ENCODE measurements at places on chromosomes 1 and 21.

- no peak overlapping the region for H3K4me3 ChIP-seq
- DNase-seq, result no peak
- no peaks in the 10 kb centered on the region for H3K4me1 ChIP-seq
- H3K27me3 ChIP-seq, result no peaks in the 10 kb centered on the region
These were observed 34.5 kb downstream of the SPATA21 start for GRCh38 chr1:16402742-16403141.

GRCh38 chr1:64136296-64136695, 67.1 kb upstream of the UBE2U start:
- H3K4me3 ChIP-seq, result no peak overlapping the region
- no peak overlapping the region for H3K27ac ChIP-seq
- H3K27me3 ChIP-seq, result no peaks in the 10 kb centered on the region
- DNase-seq, result no peak
- no peaks in the 10 kb centered on the region for H3K4me1 ChIP-seq
- H3K36me3 ChIP-seq, result no peaks in the 10 kb centered on the region

DNA sequence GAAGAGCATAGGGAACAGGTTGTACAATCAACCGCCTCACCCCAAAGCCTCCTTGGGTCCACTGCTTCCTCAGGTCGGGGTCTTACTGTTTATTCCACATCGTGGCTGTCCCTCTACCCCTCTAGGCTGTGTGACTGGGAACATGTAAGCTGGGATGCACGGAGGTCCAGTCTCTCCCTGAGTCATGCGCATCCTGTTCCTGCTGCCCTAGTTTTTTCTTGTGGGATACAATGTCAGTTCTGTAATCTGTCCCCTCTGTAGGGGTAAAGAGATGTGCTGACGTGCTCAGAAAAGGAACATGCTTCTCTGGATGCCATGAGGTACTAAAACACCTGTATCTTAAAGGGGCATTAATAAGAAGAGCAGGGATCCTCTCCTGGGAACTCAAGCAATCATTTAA, 66.2 kb downstream of the SLC45A1 start:
- peaks cover 17% of the 10 kb centered on the region for H3K36me3 ChIP-seq
- H3K4me3 ChIP-seq, result no peak overlapping the region
- DNase-seq, result no peak
- H3K27me3 ChIP-seq, result no peaks in the 10 kb centered on the region
- H3K4me1 ChIP-seq, result no peaks in the 10 kb centered on the region
- no peak overlapping the region for H3K27ac ChIP-seq

GRCh38 chr1:64886877-64887276, 79.5 kb downstream of the JAK1 start:
- DNase-seq, result no peak
- H3K36me3 ChIP-seq, result no peaks in the 10 kb centered on the region
- no peaks in the 10 kb centered on the region for H3K27me3 ChIP-seq
- H3K27ac ChIP-seq, result no peak overlapping the region
- no peaks in the 10 kb centered on the region for H3K4me1 ChIP-seq
